ENCODE measurements at places on chromosomes 6 and 20. TPM values are rescaled to one million over a fixed set of nuclear protein-coding genes. Genes with fewer than 3 reads are reported as not detected.

DNA sequence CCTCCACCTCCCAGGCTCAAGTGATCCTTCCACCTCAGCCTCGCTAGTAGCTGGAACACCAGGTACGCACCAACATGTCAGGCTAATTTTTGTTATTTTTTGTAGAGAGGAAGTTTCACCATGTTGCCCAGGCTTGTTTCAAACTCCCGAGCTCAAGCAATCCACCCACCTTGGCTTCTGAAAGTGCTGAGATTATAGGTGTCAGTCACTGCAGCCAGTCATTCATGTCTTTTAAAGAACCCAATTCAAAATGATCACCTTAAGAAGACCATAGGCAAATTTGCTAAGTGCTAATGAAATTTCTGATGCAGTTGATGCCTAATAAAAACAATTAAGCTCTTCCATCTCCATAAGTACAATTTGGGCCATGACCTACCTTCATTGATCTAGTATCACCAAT is 2.6 kb upstream of the VNN2 start:
- DNase-seq: no peak

Gene SAMD3
- 4.9 TPM for total RNA-seq

Gene ATF6B
- total RNA-seq: 21.7 TPM

Gene BACH2
- 3.3 TPM for total RNA-seq

Data from GM23338 (cell line).